ENCODE measurements at places on chromosomes 1 and 21.
A peak's percentile ranks its signal among the peaks of the same experiment; 100 is the strongest.

DNA sequence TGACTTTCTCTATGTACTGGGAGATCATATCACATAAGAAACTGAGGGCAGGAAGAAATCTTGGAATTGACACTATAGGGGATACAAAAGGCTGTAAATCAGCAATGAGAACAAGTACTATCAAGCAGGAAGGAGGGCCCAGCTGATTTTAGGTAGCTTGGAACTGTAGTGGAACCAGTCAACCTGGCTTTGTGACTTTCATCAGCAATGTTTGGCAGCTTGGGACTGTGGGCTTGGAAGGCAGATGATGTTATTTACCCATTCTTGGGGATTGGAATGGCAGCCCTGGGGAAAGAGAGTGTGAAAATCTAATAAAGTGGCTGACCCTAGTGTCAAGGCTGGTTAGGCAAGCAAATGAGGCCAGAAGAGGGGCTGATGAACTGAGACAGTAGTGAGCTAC lies 1073.3 kb downstream of the ADGRL2 start:
- no peak for DNase-seq

GRCh38 chr1:109307274-109308021 lies 637 bp upstream of the MYBPHL start:
- DNase-seq: peak; percentile 93

GRCh38 chr1:12446593-12446992 lies 171.4 kb downstream of the DHRS3 start:
- no peak for DNase-seq

DNA sequence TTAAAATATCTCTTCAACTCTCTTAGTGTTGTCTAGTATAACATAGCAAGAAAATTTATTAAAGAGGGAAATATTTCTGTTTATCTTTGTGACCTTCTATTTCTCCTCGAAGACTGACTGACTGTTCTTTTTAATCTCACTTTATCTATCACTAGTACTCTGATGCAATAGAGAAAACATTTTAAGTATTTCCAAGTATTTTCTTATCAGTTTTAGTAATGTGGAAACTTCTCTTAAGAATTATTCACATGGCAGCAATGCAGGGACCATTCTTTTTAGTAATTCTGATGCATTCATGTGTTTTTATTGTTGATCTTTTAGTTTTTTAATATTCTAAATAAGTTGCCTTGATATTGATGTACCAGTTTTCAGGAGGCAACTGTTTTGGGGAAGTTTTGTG lies 115.7 kb downstream of the NEK7 start:
- no peak for DNase-seq

DNA sequence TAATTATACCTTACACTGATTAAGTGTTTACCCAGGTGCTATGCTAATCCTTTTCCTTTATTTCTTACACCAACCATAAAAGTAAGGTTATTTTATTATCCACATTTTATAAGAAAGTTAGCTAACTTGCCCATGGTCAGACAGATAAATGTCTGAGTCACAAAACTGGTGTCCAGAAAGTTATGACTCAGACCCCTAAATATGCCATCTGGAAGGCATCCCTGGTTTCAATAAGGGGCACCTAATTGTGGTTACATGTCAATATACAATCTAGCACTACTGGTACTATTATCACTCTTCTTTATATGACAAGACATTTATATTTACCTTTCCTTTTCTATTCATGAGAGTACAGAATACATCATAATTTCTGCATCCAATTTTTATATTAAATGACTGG lies 496.5 kb upstream of the ADGRL2 start:
- DNase-seq: no peak

DNA sequence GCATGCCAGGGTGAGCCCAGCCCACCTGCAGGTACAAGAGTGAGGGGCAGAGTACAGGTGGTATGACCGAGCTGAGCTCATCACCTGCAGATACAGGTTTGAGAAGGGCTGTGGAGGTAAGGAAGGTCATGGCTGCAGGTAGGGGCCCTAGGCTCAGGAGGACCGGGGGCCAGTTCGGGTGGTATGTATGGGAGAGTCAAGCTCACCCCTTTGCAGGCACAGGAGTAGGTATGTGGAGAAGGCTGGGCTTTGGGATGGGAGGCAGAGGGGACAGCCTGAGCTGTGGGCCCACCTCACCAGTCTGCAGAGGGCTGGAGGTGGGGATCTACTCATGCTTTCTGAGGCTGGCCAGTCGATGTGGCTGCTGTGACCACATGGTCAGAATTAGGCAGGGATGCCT lies 17.2 kb downstream of the PODN start:
- DNase-seq: no peak

DNA sequence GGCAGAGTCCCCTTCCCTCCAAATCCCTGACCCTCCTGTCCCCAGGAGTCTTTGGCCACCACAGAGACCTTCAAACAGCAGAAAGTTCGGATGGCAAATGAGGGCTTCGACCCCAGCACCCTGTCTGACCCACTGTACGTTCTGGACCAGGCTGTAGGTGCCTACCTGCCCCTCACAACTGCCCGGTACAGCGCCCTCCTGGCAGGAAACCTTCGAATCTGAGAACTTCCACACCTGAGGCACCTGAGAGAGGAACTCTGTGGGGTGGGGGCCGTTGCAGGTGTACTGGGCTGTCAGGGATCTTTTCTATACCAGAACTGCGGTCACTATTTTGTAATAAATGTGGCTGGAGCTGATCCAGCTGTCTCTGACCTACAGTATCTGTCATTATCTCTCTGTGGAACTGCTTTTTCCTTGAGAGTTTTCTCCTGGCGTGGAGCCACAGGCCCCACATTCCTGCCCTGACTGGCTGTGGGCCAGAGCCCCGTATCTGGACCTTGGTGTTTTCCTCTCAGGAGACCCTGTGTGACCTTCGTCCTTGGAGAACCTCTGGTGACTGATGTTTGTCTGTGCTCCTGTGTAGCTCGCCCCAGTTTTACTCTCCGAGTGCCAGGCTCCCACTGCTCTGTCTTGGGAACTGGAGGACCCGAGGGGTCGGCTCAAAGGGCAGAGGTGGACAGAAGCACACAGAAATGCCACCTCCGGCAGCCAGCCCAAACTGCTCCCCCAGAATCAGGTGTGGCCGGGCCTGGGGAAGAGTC lies 4.8 kb downstream of the SLC27A3 start:
- DNase-seq: no peak

DNA sequence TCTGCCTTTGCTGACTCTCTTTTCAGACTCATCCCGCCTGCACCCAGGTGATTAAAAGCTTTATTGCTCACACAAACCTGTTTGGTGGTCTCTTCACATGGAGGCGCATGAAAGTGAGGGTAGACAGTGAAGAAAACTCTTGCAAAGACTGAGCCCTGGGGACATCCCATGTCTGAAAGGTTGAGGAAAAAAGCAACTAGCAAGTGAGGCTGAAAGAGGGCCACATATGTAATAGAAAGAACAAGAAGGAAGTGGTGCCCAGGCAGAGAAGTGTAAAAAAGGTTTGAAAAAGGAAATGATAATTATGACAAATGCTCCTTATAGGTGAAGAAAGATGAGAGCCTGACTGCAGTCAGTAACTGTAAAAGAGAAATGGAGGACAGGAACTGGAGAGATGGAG lies 115.9 kb upstream of the NEK7 start:
- no peak for DNase-seq

- no peak for DNase-seq
These were observed 193.6 kb downstream of the RGS7 start for GRCh38 chr1:241163363-241163762.

GRCh38 chr1:2257245-2257627 lies 29.1 kb downstream of the SKI start:
- peak; percentile 87 for DNase-seq

GRCh38 chr1:101105877-101106276 lies 80.3 kb upstream of the DPH5 start:
- DNase-seq: no peak

DNA sequence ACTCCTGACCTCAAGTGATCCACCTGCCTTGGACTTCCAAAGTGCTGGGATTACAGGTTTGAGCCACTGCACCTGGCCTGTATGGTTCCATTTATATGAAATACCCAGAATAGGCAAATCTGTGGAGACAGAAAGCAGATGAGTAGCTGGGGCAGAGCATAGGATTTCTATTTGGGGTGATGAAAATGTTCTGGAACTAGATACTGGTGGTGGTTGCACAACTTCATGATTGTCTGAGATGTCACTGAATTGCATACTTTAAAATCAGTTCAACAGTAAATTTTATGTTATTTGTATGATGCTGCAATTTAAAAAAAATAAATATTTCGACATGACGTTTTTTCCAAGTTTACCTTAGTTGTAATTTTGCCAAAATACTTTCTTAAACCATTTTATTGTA lies 23.9 kb downstream of the ITSN1 start:
- no peak for DNase-seq

- no peak for DNase-seq
These were observed 1.2 kb downstream of the RUNX3 start for GRCh38 chr1:24928689-24929397.

DNA sequence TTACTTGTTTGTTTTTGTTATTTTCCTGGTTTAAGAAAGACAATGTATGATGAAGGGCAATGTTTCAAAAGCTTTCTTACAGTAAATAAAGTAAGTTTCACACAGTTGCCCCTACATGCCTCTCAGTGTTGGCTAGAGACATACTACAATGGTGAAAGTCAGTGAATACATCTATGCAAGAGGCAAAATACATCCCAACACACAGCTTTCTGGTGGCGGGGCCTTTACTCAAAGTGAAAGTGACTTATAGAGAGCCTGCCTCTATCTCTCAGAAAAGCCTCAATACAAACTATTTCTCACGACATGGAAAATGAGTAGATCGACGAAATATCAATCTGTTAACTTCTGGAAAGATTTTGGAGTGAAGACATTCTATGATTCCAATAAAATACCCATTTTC lies 122.3 kb downstream of the SLC30A10 start:
- DNase-seq: no peak

DNA sequence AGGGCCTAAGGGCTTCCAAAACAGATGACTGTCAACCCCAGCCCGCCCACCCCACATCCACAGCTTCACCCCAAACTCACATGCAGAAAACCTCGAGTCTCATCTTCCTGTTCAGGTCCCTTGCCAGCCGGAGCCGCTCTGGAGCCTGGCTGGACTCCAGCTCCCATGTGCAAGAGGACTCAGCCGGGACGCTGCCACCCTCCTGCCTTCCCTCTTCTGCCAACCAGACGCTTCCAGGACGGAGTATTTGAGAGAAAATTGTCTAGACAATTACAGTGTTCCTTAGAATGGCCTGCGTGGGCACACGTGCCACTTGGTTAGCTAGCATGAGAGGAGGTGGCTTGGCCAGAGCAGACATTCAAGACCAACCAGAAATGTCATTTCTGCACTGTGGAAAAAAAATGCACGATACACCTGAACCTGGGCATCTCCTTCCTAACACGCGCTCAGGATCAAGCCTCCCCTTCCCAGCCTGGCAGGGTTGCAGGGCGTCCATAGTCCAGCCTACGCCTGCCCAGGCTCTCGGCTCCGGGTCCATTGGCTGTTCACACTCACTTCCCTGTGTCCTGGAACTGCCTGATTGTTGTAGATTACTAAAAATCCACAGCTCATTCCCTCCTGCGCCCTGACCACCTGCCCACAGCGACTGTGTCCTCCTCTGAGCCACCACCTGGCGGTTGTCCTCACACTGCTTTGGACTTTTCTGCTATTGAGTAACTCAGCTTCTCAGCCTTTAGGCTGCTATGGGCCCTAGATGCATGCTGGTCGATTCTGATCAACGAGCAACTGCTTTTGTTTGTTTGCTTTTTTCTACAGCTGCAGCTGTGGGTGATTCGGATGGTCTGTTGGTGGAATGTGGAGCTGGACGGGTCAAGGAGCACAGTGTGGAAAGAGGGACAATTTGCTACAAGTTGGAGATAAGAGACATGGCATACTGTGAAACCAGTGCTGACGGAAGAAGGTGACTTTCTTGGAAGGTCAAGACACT lies at the start of gene CLDN14:
Gene CLDN14, minus strand, starts transcription at position 708 of the 988 bp plus-strand sequence. CDS start 18,427 bp downstream, outside the sequence.
- DNase-seq: peak; percentile 83

- DNase-seq: no peak
These were observed 23.7 kb upstream of the ETV3 start for GRCh38 chr1:157161901-157162300.

DNA sequence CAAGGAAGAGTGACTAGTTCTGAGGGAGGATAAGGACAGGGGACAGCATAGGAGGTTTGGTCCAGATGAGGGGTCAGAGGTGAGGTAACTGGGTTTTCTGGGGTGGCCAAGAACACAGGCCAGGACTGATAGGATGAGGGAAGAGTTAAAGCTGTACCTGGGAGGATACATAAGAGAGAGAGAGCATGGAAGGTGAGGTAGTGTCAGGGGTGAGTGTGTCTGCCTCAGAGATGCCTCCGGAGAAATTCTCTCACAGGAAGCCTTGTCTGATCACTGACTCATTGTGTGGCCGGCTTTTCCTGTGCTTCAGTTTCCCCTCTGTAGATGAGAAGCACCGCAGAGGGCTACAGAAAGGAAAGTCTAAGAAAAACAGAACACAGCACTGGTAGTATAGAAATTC lies 40.2 kb downstream of the FASLG start:
- no peak for DNase-seq

DNA sequence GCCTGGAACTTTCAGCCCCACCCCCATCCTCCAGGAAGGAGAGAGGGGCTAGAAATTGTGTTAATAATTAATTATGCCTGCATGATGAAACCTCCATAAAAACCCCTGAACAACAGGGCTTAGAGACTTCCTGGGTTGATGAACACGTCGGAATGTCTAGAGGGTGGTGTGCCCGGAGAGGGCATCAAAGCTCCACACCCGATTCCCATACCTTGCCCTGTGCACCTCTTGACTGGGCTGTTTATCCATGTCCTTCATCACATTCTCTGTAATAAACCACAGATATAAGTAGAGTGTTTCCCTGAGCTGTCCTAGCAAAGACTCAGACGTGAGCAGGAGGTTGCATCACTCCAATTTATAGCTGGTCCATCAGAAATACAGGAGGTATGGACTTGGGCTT lies 624.0 kb downstream of the NPHP4 start:
- DNase-seq: no peak

GRCh38 chr1:29396438-29397255 lies 160.3 kb downstream of the PTPRU start:
- DNase-seq: no peak

Data from posterior cingulate gyrus (tissue), 11 donors.